ENCODE measurements at places on chromosomes 5 and 9. TPM values are rescaled to one million over a fixed set of nuclear protein-coding genes. Genes with fewer than 3 reads are reported as not detected.

ASS1 gene
- total RNA-seq: 16.8 TPM

ANKRD31 gene
- 0.06 TPM for total RNA-seq

ANKRD18B gene
- 4.2 TPM for total RNA-seq

SAXO1 gene
- not detected for total RNA-seq

PCDHAC2 gene
- 7.4 TPM for total RNA-seq

CDO1 gene
- not detected for total RNA-seq

NR2F1-AS1 gene
- total RNA-seq: 4.1 TPM

SIT1 gene
- total RNA-seq: not detected

FCHO2 gene
- 14.1 TPM for total RNA-seq

FBXL7 gene
- 1.6 TPM for total RNA-seq

LRRC70 gene
- not detected for total RNA-seq

BNC2 gene
- total RNA-seq: 4.9 TPM

FAM163B gene
- not detected for total RNA-seq

ZCCHC10 gene
- total RNA-seq: 24.6 TPM

PIK3R1 gene
- 6.4 TPM for total RNA-seq

WDR31 gene
- total RNA-seq: 1.3 TPM

UBE2R2 gene
- 51.2 TPM for total RNA-seq

SPINK6 gene
- total RNA-seq: not detected

CKMT2 gene
- not detected for total RNA-seq

SAPCD2 gene
- total RNA-seq: 26.4 TPM

INSL4 gene
- total RNA-seq: 16.3 TPM

SPINK13 gene
- total RNA-seq: not detected

PCDHA10 gene
- not detected for total RNA-seq

GRXCR2 gene
- total RNA-seq: not detected

LCNL1 gene
- 0.18 TPM for total RNA-seq

BTNL3 gene
- total RNA-seq: not detected

SLC34A3 gene
- not detected for total RNA-seq

PCDHGB4 gene
- total RNA-seq: 0.87 TPM

ZNF879 gene
- 0.65 TPM for total RNA-seq

FGF1 gene
- 0.29 TPM for total RNA-seq

CLK4 gene
- total RNA-seq: 10.0 TPM

DOK3 gene
- 4.2 TPM for total RNA-seq

All from A549 treated with ZK216348 at 1 μM for 4 hours (cell line).